ENCODE measurements at places on chromosomes 7 and 10.

DNA sequence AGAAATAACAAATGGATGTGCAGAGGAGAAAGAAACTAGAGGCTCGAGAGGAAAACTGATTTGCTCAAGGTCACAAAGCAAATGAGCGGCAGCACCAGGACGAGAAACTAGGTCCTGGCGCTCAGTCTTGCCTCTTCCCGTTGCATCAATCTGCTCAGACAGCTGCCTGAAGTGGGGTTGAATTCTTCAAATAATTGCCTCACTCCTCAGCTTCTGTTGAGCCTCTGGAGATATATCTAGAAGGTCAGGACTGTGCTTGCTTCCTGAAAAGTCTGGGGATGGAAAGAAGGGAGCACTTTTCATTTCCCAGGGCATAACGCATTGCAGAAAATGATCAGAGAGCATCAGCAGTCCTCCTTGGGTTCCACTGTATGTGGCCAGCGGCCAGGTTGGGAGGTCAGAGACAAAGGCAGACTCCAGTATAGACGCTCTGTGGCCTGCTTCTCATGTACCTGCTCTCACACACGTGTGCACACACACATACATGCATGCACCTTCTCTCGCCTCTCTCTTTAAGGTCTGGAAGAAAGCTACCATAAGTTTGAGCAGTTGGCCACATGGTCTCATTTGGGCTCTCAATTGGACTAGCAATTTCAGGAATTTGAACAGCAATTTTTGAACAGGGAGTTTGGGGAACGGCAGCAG, 83.7 kb upstream of the DUSP5 start:
- DNase-seq: no peak

DNA sequence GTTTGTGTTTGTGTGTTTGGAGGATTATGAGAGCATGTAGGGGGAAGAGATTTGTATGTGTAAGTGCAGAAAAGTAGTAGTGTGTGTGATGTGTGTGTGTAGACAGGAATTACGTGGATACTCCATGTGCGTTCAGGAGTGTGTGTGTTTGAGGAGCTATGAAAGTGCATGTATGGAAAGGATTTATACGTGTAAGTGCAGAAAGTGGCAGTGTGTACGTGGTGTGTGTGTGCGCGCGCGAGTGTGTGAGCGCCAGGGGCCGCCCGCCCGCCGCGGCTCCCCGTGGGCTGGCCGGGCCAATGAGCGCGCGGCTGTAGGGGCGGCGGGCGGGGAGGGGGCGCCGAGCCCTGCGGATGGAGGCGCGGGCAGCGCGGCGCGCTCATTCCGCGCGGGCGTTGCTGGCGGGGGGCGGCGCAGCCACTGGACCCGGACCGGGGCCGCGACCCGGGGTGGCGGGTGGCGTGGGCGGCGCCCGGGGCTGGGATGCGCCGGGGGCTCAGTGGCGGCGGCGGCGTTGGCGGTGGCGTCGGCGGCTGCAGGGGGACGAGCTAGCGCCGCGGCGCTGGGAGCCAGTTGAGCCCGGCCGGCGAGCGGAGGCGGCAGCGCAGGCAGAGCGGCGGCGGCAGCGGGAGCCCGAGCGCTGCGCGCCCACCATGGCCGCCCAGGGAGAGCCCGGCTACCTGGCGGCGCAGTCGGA, at the start of gene BICC1:
BICC1 (plus strand) TSS at position 382 of the 697 bp plus-strand sequence; CDS start at position 654, 272 bp downstream.
- DNase-seq: no peak

DNA sequence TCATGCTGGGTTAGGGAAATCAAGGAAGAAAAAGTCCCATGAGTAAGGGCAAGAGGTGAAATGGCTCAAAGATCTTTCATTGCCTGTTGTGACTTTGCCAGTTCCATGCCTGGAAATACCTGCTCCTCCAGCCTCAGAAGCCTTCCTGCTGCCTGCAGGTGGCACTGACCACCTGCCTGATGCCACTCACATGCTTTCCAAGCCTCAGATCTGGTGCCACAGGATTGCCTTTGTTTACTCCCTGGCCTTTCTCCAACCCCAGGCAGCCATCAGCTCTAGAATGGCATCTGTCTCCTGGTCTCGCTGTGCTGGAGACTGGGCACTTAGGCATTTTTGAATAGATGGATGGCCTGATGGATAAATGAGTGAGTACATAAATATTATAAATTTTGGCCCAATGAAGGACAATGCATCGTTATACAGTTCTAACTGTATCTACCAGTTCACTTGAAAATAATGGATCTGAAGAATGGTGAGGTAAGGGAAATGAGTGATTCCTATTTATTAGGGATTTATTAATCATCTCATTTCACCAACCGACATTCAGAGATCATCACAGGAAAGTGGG, 657.2 kb downstream of the INHBA start:
- no peak for DNase-seq

DNA sequence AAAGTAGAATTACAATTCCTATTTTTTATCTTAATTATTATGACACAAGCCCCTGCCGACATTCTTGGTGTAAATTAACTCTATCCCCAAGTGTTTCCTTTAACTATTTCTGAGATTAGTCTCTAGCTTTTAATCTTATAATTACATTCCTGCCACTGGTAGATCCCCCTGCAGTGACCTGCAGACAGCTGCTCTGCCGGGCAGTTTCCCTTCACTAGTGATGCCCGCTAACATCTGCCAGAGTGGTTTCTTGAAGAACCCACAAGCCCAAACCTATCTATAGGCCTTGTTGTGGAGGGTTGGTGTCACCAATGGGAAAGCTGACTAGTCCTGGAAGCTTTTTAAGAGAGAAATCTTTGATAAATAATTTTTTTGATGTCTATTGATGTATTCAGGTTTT, 50.0 kb downstream of the ADAM22 start:
- DNase-seq: no peak

DNA sequence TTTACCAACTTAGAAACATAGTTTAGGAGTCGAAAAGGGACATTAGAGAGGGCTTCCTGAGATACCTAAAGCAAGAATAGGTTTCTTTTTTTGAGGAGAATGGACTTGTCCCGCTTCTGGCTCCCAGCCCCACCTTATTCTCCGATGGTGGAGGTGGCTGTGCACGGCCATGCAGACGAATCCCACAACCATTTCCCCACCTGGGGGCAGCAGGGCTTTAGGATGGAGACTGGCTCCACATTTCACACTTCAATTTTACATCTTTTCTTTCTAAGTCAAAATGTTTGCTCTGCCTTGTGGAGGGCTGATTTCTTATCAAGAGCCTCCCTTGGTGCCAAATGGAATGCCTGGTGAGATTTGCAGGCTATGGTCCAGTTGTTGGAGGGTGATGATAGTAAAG, 118.5 kb downstream of the GLRX3 start:
- no peak for DNase-seq

GRCh38 chr7:100897772-100898454, 2.2 kb upstream of the ACHE start:
- DNase-seq: no peak

DNA sequence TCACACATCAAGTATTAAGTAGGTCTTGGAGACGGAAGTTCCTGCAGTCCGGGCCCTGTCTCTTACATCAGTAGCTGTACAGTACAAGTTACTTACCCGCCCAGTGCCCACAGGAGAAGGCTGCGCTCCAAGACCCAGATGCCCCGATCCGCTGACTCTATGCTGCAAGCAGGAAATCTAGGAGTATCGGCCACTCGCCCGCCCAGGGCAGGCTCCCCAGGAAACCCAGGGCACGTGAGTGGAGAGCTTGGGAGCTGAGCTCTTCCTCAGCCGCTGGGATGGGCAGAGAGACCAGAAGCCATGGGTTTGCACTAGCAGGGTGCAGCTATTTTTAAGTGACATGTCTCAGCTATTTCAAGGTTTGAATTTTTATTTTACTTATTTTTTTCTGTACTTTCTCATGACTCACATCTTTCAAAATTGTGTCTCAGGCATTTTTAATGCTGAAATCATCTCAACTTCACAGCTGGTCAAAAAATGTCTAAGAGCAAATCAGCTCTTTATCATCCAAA, 1.9 kb upstream of the GPER1 start:
- no peak for DNase-seq

GRCh38 chr10:93277360-93277759, 203.7 kb downstream of the CYP26A1 start:
- no peak for DNase-seq

- DNase-seq: no peak
Observed at GRCh38 chr7:29748286-29749099, 57.8 kb upstream of the WIPF3 start.

DNA sequence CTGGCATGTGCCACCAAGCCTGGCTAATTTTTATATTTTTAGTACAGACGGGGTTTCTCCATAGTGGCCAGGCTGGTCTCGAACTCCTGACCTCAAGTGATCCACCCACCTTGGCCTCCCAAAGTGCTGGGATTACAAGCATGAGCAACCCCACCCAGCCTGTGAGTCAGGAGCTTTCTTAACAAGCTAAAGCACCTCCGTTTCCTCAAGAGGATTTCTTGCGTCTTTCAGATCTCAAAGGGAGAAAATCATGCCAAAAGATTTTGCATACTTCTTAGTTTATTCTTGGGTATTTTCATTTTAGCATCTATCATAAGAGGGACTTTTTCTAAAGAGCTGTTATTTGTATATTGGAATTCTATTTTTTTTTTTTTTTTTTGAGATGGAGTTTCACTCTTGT, 47.9 kb upstream of the FOXK1 start:
- DNase-seq: no peak

DNA sequence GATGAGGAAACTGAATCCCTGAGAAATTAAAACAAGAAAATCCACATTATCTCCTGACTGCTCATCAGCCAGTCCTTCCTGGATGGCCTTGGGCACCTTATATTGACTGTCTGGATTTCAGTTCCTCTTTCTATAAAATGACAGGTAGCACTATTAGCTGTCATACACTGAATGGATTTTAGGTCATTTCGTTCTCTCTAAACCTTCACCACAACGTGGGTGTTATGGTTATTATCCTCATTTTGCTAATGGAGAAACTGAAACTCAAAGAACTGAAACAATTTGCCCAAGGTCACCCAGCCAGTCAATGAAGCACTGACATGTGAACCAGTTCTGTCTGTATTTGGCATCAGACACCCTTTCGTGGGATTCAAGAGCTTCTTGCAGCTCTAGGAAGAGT, 193.8 kb downstream of the CYP26A1 start:
- DNase-seq: no peak

DNA sequence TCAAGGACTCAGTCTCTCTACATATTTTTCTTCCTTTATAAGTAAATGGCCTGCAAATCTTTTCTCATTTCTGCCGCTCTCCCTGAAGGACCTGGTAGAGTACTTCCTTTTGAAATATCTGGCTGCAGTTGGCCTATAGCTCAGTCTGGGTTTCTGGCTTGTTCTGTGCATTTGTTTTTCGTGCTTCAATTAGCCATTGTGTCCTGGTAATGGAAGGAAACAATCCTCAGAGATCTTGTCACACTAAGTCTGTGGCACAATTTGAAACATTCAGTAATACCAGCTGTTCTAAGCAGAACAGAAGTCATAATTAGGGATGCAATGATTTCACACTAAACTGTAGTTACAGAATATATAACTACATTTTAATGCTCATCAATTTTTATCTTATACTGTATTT, 545.0 kb downstream of the NRG3 start:
- no peak for DNase-seq

- no peak for DNase-seq
Observed at GRCh38 chr10:86046845-86047460, 319.6 kb downstream of the GRID1 start.

DNA sequence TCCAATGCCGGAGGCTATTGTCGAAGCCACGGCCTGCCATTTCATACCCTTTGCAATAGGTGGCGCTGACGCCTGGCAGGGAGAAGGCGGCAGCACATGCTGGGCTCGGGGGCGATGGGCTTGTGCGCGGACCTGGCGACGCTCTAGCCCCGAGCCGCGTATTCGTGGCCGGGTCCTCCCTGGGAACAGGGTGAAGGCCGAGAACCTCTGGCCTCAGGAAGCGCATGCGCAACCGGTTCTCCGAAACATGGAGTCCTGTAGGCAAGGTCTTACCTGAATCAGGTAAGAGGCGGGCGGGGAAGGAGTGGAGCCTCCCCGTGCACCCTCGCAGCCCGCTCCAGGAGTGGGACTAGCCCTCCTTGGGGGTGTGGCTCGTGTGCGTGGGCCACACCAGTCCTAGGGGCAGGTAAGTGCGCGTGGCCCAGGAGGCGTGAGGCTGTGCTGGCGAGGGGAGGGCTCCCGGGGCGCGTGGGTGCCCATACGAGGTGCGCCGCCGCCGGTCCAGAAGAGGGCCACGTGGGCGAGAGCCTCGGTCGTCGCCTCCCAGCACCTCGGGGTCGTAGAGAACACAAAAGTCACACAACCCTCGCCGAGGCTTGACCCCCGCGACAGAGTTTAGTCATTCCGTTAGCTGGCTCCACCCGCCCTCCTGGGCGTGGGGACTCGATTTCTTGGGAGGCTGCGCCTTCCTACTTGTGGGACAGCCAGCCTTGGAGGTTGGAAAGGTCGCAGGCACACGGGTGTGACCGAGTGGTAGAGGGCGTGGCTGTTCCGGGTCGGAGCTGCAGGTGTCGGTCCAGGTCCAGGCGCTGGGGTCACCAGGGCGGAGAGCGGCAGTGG, 5.6 kb upstream of the MEST start:
- peak; percentile 40 for DNase-seq

DNA sequence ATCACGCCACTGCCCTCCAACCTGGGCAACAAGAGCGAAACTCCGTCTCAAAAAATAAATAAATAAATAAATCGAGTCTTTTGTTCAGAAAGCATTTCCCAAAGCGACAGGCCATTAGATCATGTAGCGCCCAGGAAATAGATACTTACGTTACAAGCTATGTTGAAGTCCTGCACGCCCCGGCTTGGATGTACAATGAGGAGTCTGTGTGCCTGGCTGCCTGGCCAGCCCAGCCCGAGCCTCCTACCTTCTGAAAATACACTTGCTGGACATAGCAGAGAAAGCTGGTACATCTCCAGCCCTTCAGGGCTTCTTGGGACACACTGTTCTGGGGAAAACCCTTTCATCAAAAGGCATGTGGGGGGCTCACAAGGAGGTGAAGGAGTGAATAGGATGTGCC, 22.1 kb downstream of the FGFR2 start:
- DNase-seq: no peak

GRCh38 chr10:34407324-34407805, 407.7 kb downstream of the PARD3 start:
- DNase-seq: no peak

- peak; percentile 90 for DNase-seq
Observed at GRCh38 chr10:110226926-110227641, 19.7 kb downstream of the MXI1 start.

DNA sequence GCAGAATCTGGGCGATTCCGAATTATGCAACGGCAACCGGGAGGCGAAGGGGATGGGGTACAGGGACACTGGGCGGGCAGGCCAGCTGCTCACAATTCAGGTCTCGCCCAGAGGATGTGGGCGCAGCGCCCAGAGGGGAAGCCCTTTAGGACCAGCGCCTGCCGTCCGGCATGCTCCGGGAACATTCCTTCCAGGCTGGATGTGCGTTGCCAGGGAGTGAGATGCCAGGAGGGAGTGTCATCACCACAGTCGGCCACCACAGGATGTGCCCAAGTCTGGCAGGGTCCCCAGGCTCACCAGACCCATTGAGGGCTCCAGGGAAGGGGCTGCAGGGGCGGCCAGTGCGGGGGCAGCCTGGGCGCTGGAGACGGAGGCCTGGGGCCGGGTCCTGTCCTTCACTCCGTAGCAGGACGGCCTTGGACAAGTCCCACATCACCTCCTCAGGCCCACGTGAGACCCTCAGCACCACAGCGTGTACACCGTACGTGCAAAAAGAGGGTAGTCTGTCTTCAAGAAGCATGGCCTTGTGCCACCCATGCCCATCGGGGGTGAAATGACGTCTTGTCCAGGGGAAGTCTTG, 63.9 kb downstream of the FOXL3 start:
- DNase-seq: no peak

GRCh38 chr7:18835001-18835690, 282.3 kb downstream of the TWIST1 start:
- DNase-seq: no peak

Data from stimulated activated naive CD4-positive, alpha-beta T cell (primary cell).